ENCODE measurements at places on chromosomes 7 and 10.
A peak's percentile ranks its signal among the peaks of the same experiment; 100 is the strongest.

GRCh38 chr7:4792537-4793126 lies 17.2 kb downstream of the AP5Z1 start:
- no peak for DNase-seq

GRCh38 chr7:13987395-13987794 lies 2.1 kb downstream of the ETV1 start:
- DNase-seq, result no peak

GRCh38 chr7:1432411-1433082 lies 26.7 kb downstream of the MICALL2 start:
- peak; percentile 73 for DNase-seq

DNA sequence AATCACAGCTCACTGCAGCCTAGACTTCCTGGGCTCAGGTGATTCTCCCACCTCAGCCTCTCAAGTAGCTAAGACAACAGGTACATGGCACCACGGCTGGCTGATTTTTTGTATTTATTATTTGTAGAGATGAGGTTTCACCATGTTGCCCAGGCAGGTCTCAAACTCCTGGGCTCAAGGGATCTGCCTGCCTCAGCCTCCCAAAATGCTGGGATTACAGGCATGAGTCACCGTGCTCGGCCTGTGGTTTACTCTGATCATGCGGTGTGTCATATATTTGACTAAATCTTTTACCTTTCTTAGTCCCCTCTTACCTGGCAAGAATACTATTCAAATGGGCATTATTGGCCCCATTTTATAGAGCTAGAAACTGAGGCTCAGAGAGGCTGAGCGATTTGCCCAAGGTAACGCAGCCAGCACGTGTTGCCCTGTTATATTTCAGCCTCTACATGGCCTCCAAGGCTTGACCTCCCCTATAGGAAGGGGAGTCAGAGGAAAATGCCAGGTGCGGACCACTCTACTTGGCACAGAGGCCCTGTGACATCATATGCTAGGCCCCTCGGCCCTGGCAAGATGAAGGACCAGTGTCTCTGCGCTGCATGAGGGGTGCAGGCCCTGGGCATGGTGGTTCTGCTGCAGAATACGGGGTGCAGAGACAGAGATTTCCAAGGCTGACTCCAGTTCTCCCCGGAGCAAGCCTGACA lies 8.2 kb downstream of the ZCCHC24 start:
- no peak for DNase-seq

DNA sequence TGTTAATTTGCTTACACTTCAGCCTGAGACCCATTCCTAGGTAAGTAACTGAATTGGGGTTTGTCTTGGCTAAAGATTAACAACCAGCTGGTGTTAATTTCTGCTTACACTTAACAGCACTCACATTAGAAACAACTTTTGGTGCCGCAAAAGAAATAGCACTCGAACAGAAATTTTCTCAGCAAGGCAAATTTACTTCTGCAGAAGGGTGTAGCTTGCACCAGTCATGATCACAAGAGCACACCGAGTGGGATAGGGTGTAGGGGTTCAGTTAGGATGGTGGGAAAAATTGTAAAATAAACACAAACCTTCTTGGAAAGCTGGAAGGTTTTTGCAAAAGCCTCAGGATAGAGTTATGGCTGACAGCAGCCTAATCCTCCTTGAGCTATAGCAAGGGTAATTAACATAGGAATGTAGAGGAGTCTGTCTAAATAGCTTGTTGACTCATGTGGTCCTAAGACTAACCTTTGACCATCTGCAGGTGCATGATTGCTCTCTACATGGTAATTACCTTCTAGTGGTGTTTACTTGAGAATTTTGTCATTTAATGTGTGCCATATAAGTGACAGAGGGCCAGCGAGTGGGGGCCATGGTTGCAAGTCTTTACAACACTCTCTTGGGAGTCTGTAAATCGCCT lies 67.8 kb upstream of the CDK13 start:
- no peak for DNase-seq

DNA sequence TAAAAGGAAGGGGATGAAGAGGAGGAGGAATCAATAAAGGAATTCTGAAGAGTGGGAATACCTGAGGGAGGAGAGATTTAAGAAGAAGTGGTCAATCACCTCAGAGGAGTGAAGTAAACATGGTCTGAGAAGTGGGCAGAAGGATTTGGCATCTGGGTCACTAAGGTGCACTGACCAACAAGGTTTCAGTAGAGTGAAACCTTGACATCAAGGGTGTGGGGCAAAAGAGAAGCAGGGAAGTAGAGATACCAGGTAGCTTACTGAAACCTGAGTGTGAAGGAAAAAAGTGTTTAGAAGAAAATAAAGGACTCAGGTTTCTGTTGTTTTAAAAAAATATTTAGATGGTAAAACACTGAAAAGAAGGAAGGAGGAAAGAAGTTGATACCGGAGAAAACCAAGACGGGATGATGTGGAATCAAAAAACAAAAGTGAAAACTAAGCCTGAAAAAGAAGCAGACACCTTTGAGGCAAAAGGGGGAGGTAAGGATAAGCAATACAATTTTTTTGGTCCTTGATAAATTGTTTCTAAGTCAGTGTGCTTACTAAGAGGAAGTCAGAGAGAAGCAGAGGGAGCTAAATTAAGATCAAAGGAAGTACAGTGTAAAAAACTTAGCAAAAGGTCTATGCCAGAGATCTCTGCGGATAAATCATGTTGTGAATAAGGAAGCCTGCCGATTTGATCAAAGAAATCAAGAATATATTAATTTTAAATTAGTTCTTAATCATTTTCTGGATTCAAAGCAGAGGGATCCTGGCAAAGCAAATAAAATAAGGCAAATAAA lies 137.2 kb upstream of the GPR22 start:
- no peak for DNase-seq

DNA sequence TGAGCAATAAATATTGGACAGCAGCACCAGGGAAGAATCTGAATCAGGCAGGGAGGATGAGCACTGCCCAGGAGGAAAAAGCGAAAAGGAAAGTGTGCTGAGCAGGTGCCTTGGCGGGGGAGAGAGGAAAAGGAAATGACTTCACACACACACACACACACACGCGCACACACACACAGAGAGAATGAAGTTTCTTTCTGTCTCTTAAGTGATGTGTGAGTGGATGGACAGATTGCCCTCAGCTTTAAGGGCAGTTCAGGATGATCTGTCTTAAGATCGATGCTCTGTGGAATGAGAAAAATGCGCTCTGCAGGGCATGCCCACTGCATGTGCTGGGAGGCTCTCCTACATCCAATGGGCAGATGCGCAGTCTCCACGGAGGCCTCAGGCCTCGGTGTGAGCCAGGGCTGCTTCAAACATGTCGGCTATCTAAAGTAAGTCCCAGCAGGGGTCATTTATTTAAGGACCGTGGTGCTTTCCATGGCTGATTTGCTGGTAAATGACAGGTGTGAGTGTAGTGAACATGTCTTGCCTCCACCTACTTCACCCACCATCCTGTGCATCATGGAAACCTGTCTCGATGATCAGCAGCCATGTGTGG lies 2.5 kb upstream of the ACBD5 start:
- DNase-seq, result peak; percentile 42

DNA sequence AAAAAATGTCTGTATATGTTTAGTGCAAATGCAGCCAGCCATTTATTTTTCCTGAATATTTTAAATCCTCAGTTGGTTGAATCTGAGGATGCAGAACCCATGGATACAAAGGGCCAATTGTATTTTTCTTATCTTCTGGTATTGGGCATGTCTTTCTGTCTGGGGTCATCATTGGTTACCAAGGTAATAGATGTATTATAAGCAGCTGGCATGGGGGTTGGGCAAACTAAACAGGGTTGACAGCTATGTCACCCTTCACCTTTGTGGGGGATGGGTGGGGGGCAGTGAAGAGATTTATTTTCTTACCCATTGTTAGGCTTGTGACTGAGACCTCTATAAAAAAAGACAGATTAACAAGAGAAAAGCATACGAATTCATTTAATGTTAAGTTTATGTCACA lies 38.8 kb downstream of the CDHR3 start:
- DNase-seq, result no peak

GRCh38 chr7:28414453-28414852 lies 2.1 kb downstream of the CREB5 start:
- no peak for DNase-seq

GRCh38 chr7:157370742-157371141 lies 33.9 kb downstream of the DNAJB6 start:
- DNase-seq, result no peak

- DNase-seq, result no peak
Measured at GRCh38 chr7:7739204-7740036, 21.0 kb upstream of the RPA3 start.

- DNase-seq, result no peak
Measured at GRCh38 chr10:28215930-28216329, 86.9 kb downstream of the MPP7 start.

DNA sequence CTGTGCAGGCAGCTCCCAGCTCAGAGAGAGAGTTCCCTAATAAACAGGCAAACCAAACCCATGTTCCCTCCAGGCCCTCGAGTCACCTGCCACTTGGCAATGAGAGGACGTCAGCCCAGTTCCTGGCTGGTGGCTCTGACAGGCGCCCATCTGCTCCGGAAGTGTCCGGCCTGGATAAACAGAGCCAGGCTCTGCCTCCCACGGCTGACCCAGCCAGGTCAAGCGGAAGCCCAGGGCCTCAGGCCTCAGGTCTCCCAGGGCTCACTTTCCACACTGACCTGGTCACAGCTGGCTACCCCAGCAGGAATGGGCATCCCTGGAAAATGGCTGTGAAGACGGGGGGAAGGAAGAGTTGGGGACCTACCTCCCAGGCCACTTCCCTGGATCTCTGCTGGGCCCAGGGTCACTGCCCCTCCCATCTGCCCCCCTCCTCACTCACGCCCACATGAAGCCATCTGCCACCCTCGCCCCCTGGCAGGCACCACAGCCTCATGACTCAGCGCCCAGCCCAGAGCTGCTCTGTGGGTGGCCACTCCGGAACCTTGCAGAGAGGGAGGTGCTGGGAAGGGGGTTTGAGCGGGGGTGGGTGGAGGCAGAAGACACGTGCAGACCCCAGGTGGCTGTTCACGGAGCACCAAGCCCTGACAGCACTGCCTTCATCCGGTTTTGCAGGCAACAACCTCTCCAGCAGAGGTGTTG lies 37.4 kb upstream of the DUSP5 start:
- no peak for DNase-seq

DNA sequence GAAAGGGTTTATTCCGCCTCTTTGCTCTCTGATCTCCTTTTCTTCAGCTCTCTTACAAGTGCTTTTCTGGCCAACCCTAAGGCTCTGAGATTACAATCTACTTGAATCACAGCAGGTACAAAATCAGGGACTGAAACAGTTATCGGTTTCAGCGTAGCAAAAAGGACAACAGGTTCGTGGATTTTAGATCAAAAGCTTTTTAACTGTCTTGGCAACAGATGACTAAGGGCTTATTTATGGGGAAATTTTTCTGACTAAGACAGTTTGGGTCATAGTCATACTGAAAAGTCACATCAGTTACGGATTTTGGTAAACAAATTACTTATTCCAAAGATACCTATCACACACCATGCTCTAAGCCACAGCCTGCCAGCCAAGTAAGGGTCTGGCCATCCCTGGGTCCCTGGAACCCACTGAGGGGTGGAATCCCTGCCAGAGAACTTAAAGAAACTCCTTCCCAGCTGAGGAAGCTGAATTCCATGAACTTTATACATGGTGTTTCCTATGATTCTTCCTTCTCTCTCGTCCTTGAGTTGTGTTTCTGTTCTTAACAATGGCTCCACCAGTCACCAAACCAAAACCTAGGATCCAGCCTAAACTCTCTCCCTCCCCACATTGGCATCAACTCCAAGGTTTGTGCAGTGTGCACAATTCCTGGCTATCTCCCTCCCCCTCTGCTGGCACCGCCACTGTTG lies 169.3 kb downstream of the FAM107B start:
- DNase-seq, result no peak

GRCh38 chr10:78559661-78560340 lies 509.0 kb upstream of the ZMIZ1 start:
- DNase-seq, result no peak

- DNase-seq, result no peak
Measured at GRCh38 chr7:90897961-90898469, 301.9 kb downstream of the CDK14 start.

DNA sequence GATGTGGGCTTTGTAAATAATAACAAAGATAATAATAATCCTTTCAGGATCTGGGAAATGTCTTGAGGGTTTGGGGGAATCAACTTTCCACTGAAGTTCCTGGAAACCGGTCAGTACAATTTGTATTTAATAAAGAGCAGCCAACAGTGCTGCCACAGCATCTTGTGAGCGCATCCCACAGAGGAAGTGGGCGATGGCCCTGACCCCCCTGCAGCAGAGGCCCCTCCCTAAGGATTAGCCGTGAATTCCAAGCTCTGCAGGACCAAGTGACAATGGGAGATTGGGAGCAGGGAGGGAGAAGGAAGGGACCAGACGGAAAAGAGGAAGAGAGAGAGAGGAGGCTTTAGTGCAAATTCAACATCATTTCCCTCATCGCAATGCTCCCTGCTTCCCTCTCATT lies 349.2 kb downstream of the RNLS start:
- no peak for DNase-seq

DNA sequence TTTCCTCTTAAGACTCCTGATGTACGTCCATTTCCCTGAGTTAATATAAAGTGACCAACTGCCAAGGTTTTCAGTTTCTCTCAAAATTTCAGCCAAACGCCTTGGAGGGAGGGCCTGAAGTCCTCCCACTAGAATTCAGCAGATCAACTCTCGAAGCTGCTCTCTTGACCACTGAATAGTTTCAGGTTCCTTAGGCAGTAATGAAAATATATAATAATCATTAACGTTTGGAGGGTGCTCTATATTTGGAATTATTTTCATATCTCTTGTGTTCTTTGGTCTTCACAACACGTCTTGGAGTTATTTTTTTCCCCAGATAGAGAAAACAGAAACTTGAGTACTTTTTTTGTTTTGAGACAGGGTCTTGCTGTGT lies 123.6 kb upstream of the SFMBT2 start:
- DNase-seq, result no peak

DNA sequence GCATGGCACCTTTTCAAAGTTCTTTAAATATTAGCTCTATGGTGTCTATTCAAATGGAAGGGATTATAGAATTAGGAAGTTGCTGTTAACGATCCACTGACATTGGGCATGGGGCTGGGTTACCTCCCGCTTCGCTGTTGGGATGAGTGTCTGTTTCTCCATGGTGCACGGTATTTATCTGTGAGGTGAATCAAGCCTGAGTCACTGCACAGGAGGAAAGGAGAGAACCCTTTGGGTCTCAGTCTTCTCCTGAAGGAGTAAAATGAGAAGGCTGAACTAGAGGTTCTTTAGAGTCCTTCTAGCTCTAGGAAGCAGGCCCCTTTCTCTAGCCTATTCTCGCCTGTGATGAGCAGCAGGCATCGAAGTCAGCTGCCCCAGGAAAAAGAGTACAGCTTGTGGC lies 7.3 kb downstream of the JCAD start:
- DNase-seq, result no peak

DNA sequence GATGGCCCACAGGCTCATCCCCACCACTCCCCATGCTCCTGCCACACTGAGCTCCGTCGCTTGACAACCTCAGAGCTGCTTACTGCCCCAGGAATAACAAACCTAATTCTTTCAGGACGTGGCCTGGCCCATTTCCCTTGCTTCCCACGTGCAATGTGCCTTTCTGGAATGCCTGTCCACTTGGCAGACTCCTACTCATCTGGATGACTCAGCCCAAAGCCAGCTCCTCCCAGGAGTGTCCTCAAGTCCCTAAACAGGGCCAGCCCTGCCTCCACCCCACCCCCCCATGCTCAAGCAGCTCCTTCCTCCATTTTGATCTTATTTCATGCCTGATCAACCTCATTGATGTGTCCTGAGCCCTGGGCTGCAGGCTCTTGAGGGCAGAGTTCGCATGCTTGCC lies 164.9 kb upstream of the RNF32 start:
- no peak for DNase-seq
